Activated gamma-delta T cell treated with Interleukin-2 at 50 U/mL for 16 hours (primary cell): ENCODE measurements at places on chromosomes 13 and 19.

DNA sequence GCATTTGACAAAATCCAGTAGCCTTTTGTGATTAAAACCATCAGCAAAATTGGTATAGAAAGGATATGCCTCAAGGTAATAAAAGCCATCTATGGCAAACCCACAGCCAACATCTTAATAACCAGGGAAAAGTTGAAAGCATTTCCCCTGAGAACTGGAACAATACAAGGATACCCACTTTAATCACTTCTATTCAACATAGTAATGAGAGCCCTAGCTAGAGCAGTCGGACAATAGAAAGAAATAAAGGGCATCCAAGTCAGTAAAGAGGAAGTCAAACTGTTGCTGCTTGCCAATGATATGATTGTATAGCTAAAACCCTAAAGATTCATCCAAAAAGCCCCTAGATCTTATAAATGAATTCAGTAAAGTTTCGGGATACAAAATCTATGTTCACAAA is 1510.3 kb downstream of the PCDH9 start:
- no peak for DNase-seq

GRCh38 chr13:30859326-30859725 is 46.7 kb upstream of the MEDAG start:
- no peak for DNase-seq

- no peak for DNase-seq
These were observed 73.1 kb downstream of the KCTD12 start for GRCh38 chr13:76813000-76813691.

GRCh38 chr19:18470787-18471186 is 32.9 kb upstream of the ISYNA1 start:
- DNase-seq, result no peak

- peak; percentile 91 for DNase-seq
These were observed 13.3 kb upstream of the ISYNA1 start for GRCh38 chr19:18450931-18451836.

DNA sequence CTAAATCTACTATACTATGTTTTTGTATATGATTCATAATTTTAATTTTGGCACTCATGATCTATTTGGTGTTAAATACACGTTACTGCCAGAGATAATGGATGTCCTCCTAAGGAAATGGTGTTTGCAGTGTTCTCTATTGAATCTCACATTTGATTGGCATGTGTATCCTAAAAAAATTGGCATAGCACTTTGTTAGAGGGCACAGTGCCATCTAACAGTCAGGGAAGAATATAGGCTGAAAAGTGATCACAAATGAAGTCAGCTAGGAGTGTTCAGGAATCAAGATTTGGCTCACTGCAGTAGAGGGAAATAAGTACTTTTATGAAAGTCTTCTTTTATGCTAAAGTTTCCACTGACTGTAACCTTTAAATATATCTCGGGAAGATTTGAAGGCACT is 624.6 kb downstream of the GPC6 start:
- DNase-seq, result no peak

- DNase-seq, result peak; percentile 64
These were observed at the start of gene TSC22D1 for GRCh38 chr13:44575741-44576350. TSS of gene TSC22D1 (minus strand) at chr13:44576330. CDS start at chr13:44576074, 256 bp downstream.

DNA sequence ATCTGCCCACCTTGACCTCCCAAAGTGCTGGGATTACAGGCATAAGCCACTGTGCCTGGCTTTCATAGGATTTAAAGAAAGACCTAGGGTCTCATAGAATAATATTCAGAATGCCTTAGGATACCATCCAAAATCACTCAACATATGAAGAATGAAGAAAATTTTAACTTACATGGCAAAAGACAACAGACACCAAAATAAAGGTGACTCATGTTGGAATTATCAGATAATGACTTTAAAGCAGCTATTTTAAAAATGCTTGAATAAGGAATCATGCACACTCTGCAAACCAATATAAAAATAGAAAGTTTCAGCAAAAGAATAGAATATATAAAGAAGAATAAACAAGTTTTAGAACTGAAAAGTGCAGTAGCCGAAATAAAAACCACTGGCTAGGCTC is 29.3 kb downstream of the ZNF566 start:
- no peak for DNase-seq

- no peak for DNase-seq
These were observed 110.5 kb downstream of the COG6 start for GRCh38 chr13:39765801-39766463.
